Pancreas (tissue), 10 donors: ENCODE measurements at places on chromosomes 5 and 9. TPM values are rescaled to one million over a fixed set of nuclear protein-coding genes. Genes with fewer than 3 reads are reported as not detected.

The GPR151 gene
- total RNA-seq, result not detected

The NR4A3 gene
- total RNA-seq, result 0.79 TPM

The EQTN gene
- not detected for total RNA-seq

The GRK6 gene
- total RNA-seq, result 12.6 TPM

The CDHR2 gene
- total RNA-seq, result 0.26 TPM

The SLC46A2 gene
- total RNA-seq, result 0.37 TPM

The ICE1 gene
- 7.8 TPM for total RNA-seq

The CDK7 gene
- 13.6 TPM for total RNA-seq

The IFNA13 gene
- total RNA-seq, result not detected

The TMOD1 gene
- total RNA-seq, result 12.4 TPM

GRCh38 chr5:132265336-132266030 is 8.0 kb downstream of the PDLIM4 start:
- DNase-seq, result peak; percentile 56
- H3K4me1 ChIP-seq, result no peaks in the 10 kb centered on the region
- no peak overlapping the region for H3K4me3 ChIP-seq
- H3K36me3 ChIP-seq, result no peaks in the 10 kb centered on the region

DNA sequence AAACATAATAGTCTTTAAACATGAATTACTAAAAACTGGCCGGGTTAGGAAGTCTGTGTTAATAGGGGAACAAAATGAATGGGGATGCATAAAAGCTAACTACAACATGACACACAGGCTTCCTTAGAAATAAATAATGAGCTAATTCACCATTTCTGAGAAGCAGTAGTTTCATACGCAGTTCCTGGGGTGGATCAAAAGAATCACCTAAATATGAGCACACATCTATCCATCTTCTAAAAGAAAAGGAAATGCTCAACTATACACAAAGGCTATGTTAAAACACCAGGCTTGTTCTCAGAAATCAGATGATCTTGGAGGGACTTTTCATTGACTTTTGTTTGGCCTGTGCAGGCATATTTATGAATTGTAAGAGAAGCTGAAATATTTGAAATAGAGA is 373.0 kb downstream of the ARRDC3 start:
- no peak overlapping the region for H3K27ac ChIP-seq
- no peaks in the 10 kb centered on the region for H3K27me3 ChIP-seq
- peaks cover 8% of the 10 kb centered on the region for H3K4me1 ChIP-seq
- H3K36me3 ChIP-seq, result no peaks in the 10 kb centered on the region
- no peak overlapping the region for H3K4me3 ChIP-seq
- no peak for DNase-seq

- DNase-seq, result no peak
- no peaks in the 10 kb centered on the region for H3K36me3 ChIP-seq
- H3K27me3 ChIP-seq, result no peaks in the 10 kb centered on the region
- H3K4me3 ChIP-seq, result no peak overlapping the region
- H3K27ac ChIP-seq, result no peak overlapping the region
- peaks cover 29% of the 10 kb centered on the region for H3K4me1 ChIP-seq
These were observed 194.9 kb downstream of the ATP10B start for GRCh38 chr5:160657068-160657507.

GRCh38 chr9:113581865-113582697 is 118.6 kb downstream of the RGS3 start:
- peak; percentile 78 for DNase-seq
- peaks cover 38% of the 10 kb centered on the region for H3K4me1 ChIP-seq
- H3K27me3 ChIP-seq, result no peaks in the 10 kb centered on the region
- H3K27ac ChIP-seq, result peak overlapping the region; percentile 87
- H3K4me3 ChIP-seq, result peak overlapping the region; percentile 13

DNA sequence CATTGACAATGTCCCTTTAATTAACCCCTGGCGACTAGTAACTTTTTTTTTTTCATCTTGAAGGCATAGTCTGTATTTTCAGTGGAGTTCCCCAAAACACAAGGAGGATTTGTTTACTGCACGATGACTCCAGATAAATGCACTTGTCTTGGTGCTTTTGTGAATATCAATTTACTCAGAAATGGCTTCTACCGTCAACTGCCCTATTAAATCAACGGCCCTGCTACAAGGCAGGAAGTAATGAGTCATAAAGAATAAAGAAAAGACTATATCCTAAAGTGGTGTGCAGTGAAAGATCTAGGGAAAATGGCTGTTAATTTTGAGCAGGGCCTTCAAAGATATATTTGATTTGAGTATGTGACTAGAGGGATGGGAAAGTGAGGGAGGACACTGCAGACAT is 388.3 kb upstream of the CHD1 start:
- no peak for DNase-seq
- H3K4me1 ChIP-seq, result no peaks in the 10 kb centered on the region
- no peaks in the 10 kb centered on the region for H3K36me3 ChIP-seq
- no peak overlapping the region for H3K27ac ChIP-seq

DNA sequence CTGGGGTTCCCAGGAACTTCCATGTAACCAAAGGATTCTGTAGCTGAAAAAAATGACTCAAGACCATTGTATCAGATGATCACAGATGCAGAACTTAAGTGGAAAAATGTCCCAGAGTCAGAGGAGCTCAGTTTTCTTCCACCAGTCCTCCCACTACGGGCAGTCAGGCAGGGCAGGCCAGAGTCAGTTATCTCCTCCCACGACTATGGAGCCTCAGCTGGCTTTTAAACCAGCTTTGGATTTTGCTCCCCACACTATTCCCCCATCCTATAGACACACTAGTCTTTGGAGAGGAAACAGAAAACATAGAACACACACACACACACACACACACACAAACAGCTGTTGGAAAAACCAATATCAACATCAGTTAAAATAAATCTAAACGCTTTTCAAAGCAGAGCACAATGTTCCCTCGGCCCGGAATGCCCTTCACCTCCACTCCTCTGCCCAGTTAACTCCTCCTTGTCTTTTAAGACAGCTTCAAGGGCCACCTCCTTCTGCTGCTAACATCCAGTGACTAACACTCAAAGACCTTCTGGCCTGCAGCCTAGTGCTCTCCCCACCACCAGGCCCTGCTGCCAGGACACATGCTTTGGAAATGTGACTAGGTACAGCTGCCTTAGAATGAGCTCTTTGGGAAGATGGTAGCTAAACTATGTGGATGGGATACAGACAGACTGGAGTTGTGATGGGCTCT is 56.8 kb downstream of the NIPAL4 start:
- H3K4me1 ChIP-seq, result no peaks in the 10 kb centered on the region
- H3K36me3 ChIP-seq, result no peaks in the 10 kb centered on the region
- H3K4me3 ChIP-seq, result no peak overlapping the region
- no peak for DNase-seq

DNA sequence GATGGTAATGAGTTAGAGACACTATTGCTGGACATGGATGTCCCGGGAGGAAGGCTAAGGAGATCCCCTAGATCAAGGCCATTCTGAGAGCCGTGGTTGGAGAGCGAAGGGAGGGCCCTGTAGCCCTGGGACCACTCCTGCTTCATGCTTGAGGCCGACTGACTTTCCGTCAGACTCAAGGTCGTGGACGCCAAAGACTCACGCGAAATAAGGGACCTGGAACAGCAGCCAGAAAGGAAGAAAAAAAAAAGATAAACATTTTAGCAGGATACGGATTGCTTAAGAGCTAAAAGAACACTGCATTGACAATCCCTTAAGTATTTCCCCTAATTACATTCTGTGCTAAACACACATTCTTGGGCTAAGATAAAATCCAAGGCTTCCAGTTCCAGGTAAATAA is 181.2 kb downstream of the GLIS3 start:
- no peaks in the 10 kb centered on the region for H3K27me3 ChIP-seq
- no peak overlapping the region for H3K27ac ChIP-seq
- H3K36me3 ChIP-seq, result no peaks in the 10 kb centered on the region
- DNase-seq, result no peak

DNA sequence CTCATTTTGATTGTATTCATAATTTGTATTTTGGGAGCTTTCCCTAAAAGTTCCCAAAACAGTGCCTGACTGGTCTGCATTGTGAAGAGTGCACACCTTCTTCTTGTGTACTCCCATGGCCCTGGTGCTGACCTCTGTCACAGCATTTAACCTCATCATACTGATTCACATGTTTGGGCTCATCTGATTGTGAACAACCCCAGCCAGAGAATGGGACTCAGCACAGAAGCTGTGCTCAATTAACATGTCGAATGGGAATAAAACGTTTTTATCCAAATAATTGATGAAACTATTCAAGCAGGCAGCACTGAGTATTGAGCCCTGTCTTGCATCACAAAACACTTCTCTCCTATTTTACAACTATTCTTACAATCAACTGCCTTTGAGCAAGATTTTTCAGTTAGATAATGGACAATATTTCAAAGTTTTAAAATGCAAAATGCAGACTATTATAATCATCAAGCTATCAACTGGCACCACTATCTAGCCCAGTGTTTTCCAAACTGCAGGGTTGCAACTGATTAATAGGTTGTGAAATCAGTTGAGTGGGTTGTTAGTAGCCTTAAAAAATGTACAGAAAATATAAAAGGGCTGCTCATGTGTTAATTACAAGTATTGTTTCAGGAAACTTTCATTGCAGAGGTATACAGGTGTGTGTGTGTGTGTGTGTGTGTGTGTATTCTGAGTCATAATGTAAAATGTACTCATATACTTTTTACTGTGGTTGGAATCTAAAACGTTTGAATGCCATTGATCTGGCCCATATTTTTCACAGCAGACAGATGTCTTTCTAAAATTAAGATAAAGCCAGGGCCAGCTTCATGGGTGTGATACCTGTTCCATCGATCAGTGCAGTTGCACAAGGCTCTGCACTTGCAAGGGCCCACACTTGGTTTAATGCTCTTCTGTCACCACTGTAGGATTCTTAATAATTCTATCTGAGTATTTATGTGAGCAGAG is 190.5 kb downstream of the PIK3R1 start:
- no peaks in the 10 kb centered on the region for H3K36me3 ChIP-seq
- H3K4me3 ChIP-seq, result no peak overlapping the region
- H3K27me3 ChIP-seq, result no peaks in the 10 kb centered on the region
- no peak for DNase-seq
- H3K27ac ChIP-seq, result no peak overlapping the region

DNA sequence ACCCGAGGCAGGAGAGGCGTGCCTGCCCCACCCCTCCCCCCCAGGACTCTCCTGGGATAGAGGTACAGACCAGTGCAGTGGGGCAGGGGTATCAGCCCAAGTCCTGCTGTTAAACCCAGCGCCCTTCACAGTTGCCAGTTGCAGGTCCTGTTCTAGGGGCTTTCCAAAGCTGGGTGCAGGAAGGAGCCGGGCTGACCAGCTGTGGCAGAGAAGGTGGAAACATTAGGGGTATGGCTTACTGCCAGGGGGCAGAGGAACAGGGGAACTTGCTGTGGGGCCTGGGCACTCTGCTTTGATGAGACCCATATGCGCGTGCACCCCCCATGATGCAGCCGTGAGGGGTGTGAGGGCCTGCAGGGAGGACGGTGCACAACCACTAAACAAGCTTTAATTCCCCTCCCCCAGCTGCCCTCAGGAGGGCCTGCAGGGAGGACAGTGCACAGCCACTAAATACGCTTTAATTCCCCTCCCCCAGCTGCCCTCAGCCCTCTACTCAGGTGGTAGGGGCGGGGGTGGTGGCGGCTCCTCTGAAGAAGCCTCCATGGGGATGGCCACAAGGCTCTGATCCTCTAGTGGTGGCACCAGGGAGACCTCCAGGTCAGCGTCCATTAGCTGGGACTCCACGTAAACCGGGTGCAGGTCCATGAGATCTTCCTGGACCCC is 766 bp upstream of the LRRC26 start:
- peaks cover 13% of the 10 kb centered on the region for H3K4me1 ChIP-seq
- no peak overlapping the region for H3K4me3 ChIP-seq
- no peak overlapping the region for H3K27ac ChIP-seq
- no peak for DNase-seq

DNA sequence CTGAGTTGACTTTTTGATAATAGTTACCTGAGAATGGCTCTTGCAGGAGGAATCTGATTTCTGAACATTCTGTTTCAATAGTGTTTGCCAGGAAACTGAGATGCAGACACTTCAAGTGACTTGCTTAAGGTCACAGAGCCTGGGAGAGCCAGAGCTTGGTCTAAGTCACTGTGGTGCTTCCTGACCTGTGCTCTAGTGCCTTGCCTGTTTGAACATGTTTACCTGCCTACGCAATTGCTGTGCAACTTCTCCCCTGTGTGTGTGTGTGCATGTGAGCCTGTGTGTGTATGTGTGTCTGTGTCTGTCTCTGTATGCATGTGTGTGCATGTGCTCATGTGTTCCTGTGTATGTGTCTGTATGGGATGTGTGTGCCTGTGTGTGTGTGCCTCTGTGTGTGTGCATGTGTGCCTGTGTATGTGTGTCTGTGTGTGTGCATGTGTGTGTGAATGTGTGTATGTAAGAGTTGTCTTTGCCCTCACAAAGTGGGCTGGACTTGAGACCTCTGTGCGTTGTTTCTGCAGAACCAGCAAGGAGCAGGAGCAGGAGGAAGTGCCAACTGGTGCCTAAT is 185.8 kb downstream of the GADD45G start:
- H3K27ac ChIP-seq, result no peak overlapping the region
- no peak overlapping the region for H3K4me3 ChIP-seq
- no peaks in the 10 kb centered on the region for H3K4me1 ChIP-seq
- no peaks in the 10 kb centered on the region for H3K36me3 ChIP-seq

- DNase-seq, result no peak
- no peak overlapping the region for H3K27ac ChIP-seq
- no peaks in the 10 kb centered on the region for H3K4me1 ChIP-seq
- no peak overlapping the region for H3K4me3 ChIP-seq
- H3K27me3 ChIP-seq, result no peaks in the 10 kb centered on the region
- H3K36me3 ChIP-seq, result no peaks in the 10 kb centered on the region
These were observed 48.9 kb upstream of the TDRD7 start for GRCh38 chr9:97362777-97363545.

GRCh38 chr9:134687556-134687955 is 46.0 kb downstream of the COL5A1 start:
- H3K36me3 ChIP-seq, result no peaks in the 10 kb centered on the region
- no peak for DNase-seq
- H3K4me1 ChIP-seq, result no peaks in the 10 kb centered on the region

DNA sequence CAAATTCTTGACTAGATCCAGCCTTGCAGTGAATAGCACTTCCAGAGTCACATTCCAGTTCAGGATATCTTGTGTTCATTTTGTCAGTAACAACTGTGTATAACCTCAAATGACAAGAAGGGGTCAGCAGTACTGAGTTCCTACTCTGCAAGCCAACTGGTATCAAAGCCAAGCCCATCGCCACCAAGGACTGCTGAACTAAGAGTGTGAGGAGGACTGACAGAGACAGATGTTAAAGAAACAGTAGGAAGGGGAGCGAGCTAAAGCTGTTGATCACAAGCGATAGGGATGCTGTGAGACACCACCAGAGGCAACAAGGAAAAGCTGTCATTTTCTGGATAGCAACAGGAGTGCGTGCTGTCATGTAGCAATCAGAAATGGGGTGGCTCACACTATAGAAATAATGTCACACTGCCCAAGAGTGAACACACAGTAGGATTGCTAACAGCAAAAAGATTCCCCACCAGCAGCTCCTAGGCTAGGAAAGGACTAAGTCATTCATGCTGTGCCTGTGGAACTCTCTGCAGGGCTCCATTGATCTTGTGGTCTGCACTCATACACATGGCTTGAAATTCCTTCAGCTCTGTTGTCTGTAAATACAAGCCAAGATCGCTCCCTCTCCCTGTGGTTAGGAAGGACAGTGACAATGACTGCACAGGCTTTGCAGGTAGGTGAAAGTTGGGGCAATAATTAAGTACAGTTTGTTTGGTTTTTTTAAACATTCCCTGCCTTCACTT is 658.6 kb downstream of the NR2F1-AS1 start:
- no peaks in the 10 kb centered on the region for H3K36me3 ChIP-seq
- H3K4me1 ChIP-seq, result no peaks in the 10 kb centered on the region
- H3K27me3 ChIP-seq, result no peaks in the 10 kb centered on the region
